Lung microvascular endothelial cell (primary cell): ENCODE measurements at places on chromosomes 6 and 20. TPM values are rescaled to one million over a fixed set of nuclear protein-coding genes. Genes with fewer than 3 reads are reported as not detected.
A peak's percentile ranks its signal among the peaks of the same experiment; 100 is the strongest.

DNA sequence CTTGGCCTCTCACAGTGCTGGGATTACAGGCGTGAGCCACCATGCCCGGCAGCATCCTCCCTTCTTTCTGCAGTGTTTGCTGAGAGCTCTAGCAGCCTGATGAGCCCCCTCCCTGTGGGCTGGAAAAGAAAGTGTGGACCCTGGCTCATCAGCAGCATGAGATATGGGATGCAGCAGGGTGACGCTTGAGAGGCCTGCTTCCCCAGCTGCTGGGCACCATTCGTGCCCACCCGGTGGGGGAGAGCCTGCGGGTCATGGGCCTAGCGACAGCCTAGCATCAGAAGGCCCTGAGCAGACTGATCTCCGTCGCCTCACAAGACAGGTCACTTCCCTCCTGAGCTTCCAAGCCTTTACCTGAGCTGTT is 16.0 kb upstream of the CCDC167 start:
- no peak for DNase-seq

GRCh38 chr6:154229786-154230185 is 126.8 kb downstream of the IPCEF1 start:
- peak; percentile 2 for DNase-seq

- no peak for DNase-seq
Measured at GRCh38 chr20:8074931-8075330, 55.4 kb upstream of the TMX4 start.

- no peak for DNase-seq
Measured at GRCh38 chr6:16812993-16813392, 51.7 kb upstream of the ATXN1 start.

GRCh38 chr6:34246563-34247391 is 2.0 kb downstream of the SMIM29 start:
- peak; percentile 46 for DNase-seq

Gene SYNJ2
- 12.1 and 22.0 TPM in 2 replicates for total RNA-seq

DNA sequence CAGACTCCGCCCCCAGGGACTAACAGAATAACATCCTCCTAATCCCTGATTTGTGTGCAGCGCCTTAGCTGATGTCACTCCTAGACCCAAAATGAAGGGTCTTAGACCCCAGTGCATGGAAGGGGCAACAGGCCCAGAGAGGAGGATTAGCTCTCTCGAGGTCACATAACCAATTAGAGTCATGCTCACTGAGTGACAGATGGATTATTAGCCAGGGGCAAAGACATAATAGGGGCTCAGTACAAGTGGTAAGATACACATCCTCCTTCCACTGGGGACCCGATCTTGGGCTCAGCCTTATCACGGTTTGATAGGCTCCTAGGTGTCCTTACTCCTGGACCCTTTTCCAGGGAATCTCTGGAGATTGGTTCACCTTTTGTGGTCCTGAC is 858 bp downstream of the TP53INP2 start:
- DNase-seq = no peak

- no peak for DNase-seq
Measured at GRCh38 chr20:42183147-42183546, 565.0 kb upstream of the CHD6 start.

GRCh38 chr20:33821270-33821836 is 10.2 kb downstream of the CHMP4B start:
- no peak for DNase-seq

Gene CTCFL
- not detected in 2 replicates for total RNA-seq

GRCh38 chr6:125974214-125974866 is 12.0 kb upstream of the TRMT11 start:
- DNase-seq = peak; percentile 67
